ENCODE measurements at places on chromosomes 4 and X.

- DNase-seq, result no peak
Measured at GRCh38 chr4:42703813-42704212, 46.9 kb upstream of the ATP8A1 start.

- DNase-seq, result no peak
Measured at GRCh38 chr4:109738104-109738872, 8.4 kb upstream of the PLA2G12A start.

DNA sequence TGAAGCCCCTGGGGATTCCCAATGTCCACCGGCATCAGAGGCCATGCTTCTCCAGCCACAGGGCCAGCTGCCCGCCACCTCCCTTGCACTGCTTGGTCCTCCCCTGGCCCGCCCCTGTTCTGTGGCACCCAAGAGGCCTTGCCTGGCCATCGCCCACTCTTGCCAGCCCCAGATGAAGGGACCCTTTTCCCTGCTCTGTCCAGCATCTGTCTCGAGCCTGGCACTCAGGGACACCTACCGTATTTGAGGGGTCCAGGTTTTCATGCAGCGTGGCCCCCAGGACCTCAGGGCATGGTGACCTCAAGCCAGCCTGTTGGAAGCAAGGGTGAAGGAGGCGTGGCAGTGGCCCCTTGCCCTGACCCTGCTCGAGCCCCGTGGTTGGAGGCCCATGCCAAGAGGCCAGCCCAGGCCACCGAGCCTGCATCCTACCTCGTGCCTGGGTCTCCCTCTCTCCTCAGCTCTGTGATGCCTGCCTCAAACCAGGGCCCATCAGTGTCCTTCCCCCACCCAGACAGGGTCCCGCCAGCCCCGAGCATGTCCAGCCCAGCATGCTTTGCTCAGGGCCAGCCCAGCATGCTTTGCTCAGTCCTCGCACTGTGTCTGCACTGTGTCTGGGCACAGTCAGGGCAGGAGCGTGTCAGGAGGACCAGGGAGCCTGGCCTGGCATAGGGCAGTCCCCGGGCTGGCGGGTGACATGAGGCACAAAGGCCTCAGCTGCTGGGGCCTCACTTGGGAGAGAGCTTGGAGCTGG is 14.3 kb upstream of the FGFR3 start:
- no peak for DNase-seq

- no peak for DNase-seq
Measured at GRCh38 chr4:95963456-95963855, 123.6 kb downstream of the PDHA2 start.

DNA sequence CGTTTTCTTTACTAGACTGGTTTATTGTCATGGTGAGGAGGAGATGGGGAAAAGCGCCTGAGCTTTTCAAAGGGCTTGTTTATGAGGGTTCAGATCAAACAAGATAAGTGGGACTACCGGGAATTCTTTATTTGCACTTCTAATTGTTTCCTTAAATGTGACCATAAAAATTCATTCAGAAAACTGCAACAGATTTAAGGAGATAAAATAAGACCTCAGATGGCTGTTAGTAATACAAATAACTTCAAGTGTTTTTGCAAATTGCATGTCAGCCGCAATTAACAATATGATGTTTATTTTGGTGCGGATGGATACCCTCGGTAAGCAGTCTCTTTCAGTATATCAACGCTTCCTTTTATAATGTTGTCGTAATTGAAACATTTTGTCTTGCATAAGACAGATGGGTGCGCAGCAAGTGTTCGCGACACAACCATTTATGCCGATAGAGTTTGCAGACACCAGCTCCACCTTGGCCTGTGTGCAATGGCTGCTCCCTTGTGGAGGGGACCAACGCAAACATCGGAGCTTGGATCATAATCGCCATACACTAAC is 151.0 kb downstream of the C4orf33 start:
- DNase-seq, result no peak

- DNase-seq, result no peak
Measured at GRCh38 chrX:9494771-9495170, 29.9 kb downstream of the TBL1X start.

GRCh38 chr4:26081795-26082498 is 167.9 kb downstream of the SMIM20 start:
- no peak for DNase-seq

GRCh38 chrX:44817029-44817428 is 26.8 kb upstream of the DUSP21 start:
- no peak for DNase-seq

- no peak for DNase-seq
Measured at GRCh38 chr4:61545902-61546480, 345.9 kb downstream of the ADGRL3 start.

- DNase-seq, result no peak
Measured at GRCh38 chr4:181845617-181846016, 397.6 kb upstream of the TENM3 start.

- no peak for DNase-seq
Measured at GRCh38 chr4:186151499-186151898, 39.9 kb upstream of the CYP4V2 start.

DNA sequence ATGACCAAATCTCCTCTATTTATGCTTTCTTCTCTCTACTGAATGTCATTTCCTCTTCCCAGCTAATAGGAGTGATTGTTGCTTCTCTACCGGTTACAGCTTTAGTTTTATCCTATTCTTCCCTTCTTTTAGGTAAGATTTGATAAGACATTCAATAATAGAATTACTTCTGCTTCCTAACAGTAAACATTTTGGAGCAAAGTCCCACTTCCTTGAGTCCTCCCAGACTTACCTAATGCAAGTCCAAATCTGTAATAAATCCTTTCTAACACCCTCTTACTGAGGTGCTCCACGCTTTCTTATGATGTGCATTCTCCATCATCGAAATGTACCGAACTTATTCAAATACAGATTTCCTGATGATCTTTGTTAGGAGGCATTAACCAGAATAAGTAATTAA is 79.2 kb upstream of the GPM6A start:
- DNase-seq, result no peak

- DNase-seq, result no peak
Measured at GRCh38 chrX:55151199-55151598, 62.4 kb downstream of the PAGE2 start.

GRCh38 chrX:15841853-15842516 is 12.6 kb downstream of the AP1S2 start:
- DNase-seq, result no peak

DNA sequence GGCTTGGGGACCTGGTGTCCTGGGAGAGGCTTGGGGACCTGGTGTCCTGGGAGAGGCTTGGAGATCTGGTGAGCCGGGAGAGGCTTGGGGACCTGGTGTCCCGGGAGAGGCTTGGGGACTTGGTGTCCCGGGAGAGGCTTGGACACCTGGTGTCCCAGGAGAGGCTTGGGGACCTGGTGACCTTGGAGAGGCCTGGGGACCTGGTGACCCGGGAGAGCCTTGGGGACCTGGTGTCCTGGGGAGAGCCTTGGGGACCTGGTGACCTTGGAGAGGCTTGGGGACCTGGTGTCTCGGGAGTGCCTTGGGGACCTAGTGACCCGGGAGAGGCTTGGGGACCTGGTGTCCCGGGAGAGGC is 12.6 kb downstream of the SHOX start:
- no peak for DNase-seq

DNA sequence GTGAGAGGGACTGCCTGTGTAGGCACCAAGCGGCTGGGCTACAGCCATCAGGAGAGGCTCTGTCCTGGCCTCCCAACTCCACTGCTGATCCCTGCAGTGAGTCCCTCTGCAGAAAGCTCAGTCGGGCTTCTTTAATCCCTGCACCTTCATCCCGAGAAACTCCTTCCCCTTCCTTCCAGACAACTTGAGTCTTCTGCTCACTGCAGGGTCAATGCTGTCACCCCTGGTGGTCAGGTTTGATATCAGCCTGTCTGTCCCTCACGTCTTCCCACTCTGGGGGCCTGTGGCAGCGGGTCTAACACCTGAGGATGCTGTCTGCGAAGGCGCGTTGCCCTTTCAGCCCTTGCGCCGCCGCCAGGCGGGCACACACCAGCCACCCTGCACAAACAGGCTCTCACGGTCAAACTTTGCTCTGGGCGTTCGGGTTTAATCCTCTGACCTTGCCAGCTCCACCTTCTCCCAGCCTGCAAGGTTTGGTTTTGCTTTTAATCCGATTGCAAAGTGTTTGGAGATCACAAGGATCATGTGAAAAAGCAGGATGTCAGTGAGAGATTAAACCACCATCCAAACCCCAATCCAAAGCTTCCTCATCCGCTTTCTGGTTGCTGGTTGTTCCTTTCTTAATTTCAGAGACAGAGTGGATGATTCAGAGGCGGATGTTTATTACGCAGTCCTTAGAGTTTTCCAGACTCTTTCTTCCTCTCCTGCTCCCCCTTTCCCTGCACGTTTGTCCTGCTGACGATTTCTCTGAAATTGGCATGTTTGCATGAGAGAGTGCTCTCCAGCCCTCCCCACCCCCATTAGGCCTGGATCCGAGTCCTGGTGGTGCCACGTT is 74.8 kb upstream of the SLC34A2 start:
- peak; percentile 86 for DNase-seq

- no peak for DNase-seq
Measured at GRCh38 chr4:54596201-54596600, 61.6 kb upstream of the KIT start.

- DNase-seq, result no peak
Measured at GRCh38 chr4:138889216-138889615, 126.4 kb upstream of the NOCT start.

GRCh38 chr4:168842186-168842585 is 167.9 kb downstream of the CBR4 start:
- DNase-seq, result no peak

GRCh38 chrX:134714633-134715110 is 56.4 kb upstream of the PLAC1 start:
- no peak for DNase-seq

- no peak for DNase-seq
Measured at GRCh38 chr4:127048376-127049044, 584.2 kb upstream of the INTU start.

- DNase-seq, result no peak
Measured at GRCh38 chr4:113423631-113424030, 337.9 kb downstream of the CAMK2D start.

GRCh38 chrX:13091111-13091765 is 46.8 kb upstream of the FAM9C start:
- no peak for DNase-seq

DNA sequence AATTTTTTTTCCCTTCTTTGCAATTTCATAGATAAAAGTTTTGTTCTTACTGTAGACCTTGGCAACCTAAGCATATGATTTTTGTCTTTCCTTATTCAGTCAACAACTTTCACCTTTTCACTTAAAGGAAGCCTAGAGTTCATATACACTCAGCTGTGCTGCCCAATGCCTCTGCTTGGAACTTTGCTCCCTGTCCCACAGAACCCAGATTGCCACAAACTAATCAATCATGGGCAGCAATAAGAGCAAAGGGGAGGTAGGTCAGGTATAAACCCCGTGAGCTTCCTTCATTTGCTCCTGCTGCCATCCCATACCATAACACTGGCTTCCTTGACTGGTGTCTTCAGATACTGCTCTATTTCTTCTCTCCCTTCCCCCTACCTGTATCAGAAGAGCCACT is 51.0 kb upstream of the BEND2 start:
- no peak for DNase-seq

- DNase-seq, result no peak
Measured at GRCh38 chr4:156832886-156833285, 138.7 kb downstream of the PDGFC start.

DNA sequence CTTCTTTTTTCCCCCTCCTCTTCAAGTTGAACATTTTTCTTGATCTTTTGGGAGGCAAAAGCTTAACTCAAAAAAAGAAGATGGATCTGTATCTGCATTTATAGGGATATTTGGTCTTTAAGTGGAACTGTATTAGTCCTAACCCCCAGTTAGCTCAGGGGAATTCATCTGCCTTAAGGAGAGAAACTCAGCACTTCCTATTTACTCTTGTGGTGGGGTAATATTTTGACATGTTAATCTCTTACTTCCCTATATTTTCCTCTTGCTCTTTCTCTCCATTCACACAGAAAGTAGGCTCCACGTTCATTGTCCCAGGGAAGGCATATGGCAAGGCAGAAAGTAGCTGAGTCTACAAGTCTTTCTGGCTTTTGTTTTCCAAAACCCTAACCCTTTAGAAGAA is 5.3 kb downstream of the LRRC66 start:
- DNase-seq, result no peak

DNA sequence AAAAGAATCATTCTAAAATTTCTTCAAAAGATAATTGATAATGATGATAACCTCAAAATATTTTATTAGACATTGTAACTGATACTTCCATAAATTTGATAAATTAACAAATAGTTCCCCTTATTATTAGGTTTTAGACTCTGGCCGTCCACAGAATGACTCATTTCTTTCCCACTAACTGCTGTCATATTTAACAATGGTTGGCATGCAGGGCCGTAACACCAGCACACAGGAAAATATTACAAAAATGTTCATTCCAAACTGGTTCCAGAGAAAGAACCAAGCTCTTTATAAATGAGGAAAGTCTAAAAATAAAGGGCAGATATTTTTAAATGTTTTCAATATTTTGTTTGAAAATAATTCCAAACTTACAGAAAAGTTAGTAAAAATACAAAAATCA is 28.2 kb downstream of the WDFY3 start:
- DNase-seq, result no peak

- DNase-seq, result no peak
Measured at GRCh38 chrX:66018585-66019309, 21.1 kb downstream of the VSIG4 start.

- no peak for DNase-seq
Measured at GRCh38 chr4:117489107-117489506, 403.7 kb upstream of the TRAM1L1 start.

- DNase-seq, result peak; percentile 82
Measured at GRCh38 chr4:7101692-7102515, 34.0 kb upstream of the GRPEL1 start.

GRCh38 chr4:108831886-108832285 is 69.0 kb upstream of the ETNPPL start:
- no peak for DNase-seq

DNA sequence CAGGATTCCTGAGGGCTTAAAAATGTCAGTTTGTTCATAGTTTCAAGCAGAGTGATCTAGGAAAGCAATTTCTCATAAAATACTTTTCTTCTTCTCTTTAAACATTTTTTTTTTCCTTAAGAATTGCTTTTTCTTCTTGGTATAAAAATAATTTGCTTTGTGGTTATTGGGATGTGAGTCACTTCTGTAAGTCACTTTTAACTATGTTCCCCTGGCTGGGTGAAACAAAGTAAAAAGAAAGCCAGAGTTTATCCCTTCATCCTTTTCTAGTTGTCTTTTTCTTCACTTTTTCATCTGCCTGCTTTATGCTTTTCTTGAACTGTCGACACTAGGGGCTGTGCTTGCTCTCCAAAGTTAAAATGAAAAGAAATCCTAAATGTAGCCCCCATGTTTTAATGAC is 33.5 kb downstream of the ARSJ start:
- no peak for DNase-seq

DNA sequence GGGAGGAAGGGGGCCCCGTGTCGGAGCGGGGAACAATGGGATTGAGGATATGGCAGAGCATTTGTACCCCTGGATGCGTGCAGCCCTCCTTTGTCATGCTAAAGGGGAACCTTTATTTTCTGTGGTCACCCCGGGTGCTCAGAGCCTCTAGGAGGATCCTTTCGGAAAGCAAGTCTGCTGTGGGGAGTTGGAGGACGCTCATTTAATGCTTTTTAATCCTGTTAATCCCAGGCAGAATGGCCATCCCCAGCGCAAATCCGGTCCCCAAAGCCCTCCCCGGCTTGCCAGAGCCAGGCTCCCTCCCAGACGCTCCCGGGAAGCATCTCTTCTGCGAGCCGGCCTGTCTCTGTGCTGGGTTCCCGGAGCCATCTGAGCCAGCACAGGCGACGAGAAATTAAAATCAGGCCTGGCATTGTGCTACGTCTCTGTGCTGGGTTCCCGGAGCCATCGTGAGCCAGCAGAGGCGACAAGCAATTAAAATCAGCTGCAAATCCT is 113.2 kb upstream of the PPP2R3B start:
- DNase-seq, result peak; percentile 70
